ENCODE measurements at places on chromosomes 13 and 19. TPM values are rescaled to one million over a fixed set of nuclear protein-coding genes. Genes with fewer than 3 reads are reported as not detected.

GRCh38 chr19:17184371-17184841, 30.8 kb upstream of the USE1 start:
- H3K4me3 ChIP-seq: no peak overlapping the region
- H3K4me1 ChIP-seq: no peaks in the 10 kb centered on the region
- peak; percentile 7 for DNase-seq
- no peaks in the 10 kb centered on the region for H3K27me3 ChIP-seq

DNA sequence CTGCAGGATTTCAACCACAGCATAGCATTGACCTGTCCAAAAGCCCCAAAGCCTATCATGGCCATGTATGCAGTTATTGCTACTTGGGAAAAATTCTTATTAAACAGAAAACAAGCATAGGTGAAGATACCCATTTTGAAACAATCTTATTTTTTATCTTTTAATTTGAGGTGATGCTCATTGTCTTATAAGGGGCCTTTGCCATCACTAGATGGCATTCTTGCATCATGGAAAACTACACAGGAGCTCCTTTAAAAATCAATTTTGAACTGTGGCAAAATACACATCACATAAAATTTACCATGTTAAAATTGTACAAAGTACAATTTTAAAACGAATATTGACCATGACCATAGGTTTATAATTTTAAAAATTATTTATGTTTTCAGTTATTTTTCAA, 38.9 kb upstream of the ZNF835 start:
- H3K4me1 ChIP-seq: no peaks in the 10 kb centered on the region
- no peak overlapping the region for H3K4me3 ChIP-seq
- no peak for DNase-seq
- no peaks in the 10 kb centered on the region for H3K27me3 ChIP-seq

- peaks cover 1% of the 10 kb centered on the region for H3K27me3 ChIP-seq
- no peaks in the 10 kb centered on the region for H3K36me3 ChIP-seq
- no peak for DNase-seq
These were observed at the start of gene DENND1C for GRCh38 chr19:6481541-6482342. DENND1C (minus strand) TSS chr19:6481787; CDS start chr19:6481695, 92 bp downstream.

DNA sequence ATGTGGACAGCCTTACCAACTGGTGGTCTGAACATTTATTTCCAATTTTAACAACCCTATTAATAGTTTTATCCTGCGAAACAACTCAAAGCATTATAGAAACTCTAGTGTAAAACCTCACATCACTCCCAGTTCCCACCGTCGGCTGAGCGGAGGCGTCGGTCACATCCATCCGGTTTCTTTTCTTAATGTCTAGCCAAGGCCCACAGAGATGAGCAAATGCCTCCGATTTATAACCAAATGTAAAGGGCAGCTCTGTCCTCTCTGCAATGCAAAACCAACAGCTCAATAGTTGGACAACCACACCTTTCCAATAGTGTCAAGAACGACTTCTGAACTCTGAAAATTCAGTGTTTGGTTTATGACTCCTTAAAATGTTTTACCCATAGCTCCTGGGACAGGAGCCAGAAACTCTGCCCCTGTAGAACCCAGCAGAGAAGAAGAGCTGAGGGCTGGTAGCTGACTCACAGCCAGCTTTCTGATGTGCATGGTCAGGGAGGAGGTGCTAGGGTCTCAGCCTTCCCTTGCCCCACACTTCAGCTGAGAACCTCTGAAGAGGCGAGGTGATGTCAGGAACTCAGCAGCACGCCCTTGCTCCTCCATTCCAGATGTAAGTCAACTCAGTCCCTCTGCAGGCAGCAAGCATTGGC, 90.2 kb upstream of the UQCRFS1 start:
- H3K4me1 ChIP-seq: no peaks in the 10 kb centered on the region
- no peak overlapping the region for H3K4me3 ChIP-seq
- no peaks in the 10 kb centered on the region for H3K36me3 ChIP-seq

The FOSB gene
- 31.9 TPM for total RNA-seq

- no peaks in the 10 kb centered on the region for H3K27me3 ChIP-seq
- no peaks in the 10 kb centered on the region for H3K4me1 ChIP-seq
- no peak overlapping the region for H3K4me3 ChIP-seq
These were observed 81.8 kb upstream of the RUBCNL start for GRCh38 chr13:46468570-46469463.

- H3K27ac ChIP-seq: no peak overlapping the region
- no peaks in the 10 kb centered on the region for H3K36me3 ChIP-seq
- no peak for DNase-seq
- peaks cover 7% of the 10 kb centered on the region for H3K27me3 ChIP-seq
- H3K4me3 ChIP-seq: no peak overlapping the region
These were observed 71.1 kb upstream of the RFC3 start for GRCh38 chr13:33746867-33747266.

DNA sequence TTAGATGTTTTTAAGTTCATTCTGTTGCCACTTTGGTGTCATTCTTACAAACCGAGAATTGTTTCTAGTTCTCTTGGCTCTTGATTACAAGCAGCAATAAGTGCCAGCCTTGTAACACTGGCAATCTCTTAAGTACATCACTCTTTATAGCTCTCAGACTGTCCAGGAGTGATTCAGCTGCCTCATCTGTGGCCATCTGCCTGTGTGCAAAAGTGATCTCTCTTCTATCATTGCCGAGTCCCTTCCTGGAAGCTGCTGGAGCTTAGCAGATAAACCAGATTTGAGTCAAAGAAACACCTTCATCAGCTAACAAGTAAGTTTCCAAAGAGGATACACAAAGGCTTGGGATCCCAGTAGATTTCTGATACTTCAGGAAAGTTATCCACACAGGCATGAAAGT, 23.2 kb downstream of the STOML3 start:
- H3K4me3 ChIP-seq: no peak overlapping the region
- no peak overlapping the region for H3K27ac ChIP-seq
- no peak for DNase-seq
- H3K36me3 ChIP-seq: no peaks in the 10 kb centered on the region
- H3K27me3 ChIP-seq: no peaks in the 10 kb centered on the region

- no peaks in the 10 kb centered on the region for H3K27me3 ChIP-seq
- H3K4me1 ChIP-seq: no peaks in the 10 kb centered on the region
- no peak for DNase-seq
These were observed 6.7 kb downstream of the POLR2E start for GRCh38 chr19:1088416-1089010.

- peak overlapping the region; percentile 87 for H3K4me3 ChIP-seq
- H3K27ac ChIP-seq: no peak overlapping the region
- H3K4me1 ChIP-seq: peaks cover 2% of the 10 kb centered on the region
- peaks cover 50% of the 10 kb centered on the region for H3K27me3 ChIP-seq
- no peak for DNase-seq
These were observed 1.1 kb downstream of the FOXO1 start for GRCh38 chr13:40665126-40666044.
